Stimulated activated CD4-positive, alpha-beta T cell treated with anti-CD3 and anti-CD28 coated beads, Interleukin-2, amount 100 ng/mL, for 24 hours (primary cell): ENCODE measurements at places on chromosomes 11 and 22.

DNA sequence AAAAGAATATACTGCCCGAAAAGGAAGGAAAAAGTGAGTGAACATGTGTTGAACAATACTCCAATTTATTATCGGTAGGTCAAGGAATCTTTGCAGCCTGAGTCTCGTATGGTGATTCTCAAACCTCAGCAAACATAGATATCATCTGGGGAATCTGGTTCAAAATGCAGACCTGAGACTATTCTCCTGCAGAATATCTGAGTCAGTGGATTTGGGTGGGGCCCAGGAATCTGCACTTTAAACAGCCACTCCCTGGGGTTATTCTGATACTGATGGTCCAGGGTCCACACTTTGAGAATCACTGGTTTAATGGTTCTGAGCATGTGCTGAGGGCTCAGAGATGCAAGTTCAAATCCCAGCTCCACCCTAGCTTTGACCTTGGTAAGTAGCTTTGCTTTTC is 53.6 kb upstream of the GRK3 start:
- no peak for DNase-seq

- no peak for DNase-seq
Measured at GRCh38 chr11:86595451-86595850, 77.0 kb downstream of the ME3 start.

- no peak for DNase-seq
Measured at GRCh38 chr11:65538915-65539743, 14.2 kb downstream of the SCYL1 start.

DNA sequence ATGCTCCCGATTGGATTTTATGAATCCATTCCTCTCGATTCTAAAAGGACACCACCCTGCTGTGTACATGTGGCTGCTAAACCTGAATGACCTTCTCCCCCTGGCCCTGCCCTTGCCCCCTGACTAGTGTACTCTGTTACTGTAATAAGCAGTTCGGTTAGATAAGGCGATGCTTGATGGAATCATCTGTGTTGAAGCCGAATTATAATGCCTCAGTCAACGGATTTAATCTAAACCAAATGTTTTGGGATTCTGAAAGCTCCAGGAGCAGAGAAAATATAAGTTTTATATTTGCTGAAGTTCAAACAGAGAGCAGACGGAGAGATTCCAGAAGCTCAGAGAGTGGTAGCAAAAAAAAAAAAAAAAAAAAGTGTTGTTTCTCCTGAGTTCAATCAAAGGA is 275.4 kb upstream of the MPPED2 start:
- no peak for DNase-seq

DNA sequence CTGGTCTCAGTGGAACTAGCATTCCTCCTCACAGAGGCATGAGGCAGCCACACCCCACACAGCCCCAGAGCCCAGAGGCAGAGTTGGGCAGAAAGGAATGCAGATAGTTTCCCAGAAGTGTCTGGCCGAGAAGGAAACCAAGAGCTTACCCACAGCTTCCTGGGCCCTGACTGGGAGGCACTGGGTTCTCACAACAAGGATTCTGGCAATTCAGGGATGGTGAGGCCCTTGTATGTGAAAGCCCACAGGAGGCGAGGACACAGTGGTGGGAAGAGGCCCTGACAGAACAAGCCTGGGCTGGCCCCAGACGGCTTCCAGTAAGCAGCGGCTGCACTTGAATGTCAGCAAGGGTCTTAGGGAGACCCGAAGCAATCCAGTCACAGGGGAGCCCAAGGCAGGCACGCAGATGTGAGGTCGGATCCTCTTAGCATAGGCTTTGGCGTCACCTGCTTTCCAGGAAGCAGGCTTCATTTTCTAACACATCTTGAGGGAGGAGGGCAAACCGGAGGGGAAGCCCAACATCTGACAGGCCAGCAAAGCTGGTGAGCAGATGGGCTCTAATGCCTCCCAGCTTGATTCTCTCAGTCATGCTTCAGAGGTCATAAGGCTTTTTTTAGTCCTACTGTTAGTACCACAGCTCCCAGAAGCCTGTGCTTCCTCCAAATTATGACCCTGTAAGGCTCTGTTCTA is 78.3 kb upstream of the AKIP1 start:
- no peak for DNase-seq

GRCh38 chr22:47599753-47600152 is 837.3 kb downstream of the TBC1D22A start:
- no peak for DNase-seq

DNA sequence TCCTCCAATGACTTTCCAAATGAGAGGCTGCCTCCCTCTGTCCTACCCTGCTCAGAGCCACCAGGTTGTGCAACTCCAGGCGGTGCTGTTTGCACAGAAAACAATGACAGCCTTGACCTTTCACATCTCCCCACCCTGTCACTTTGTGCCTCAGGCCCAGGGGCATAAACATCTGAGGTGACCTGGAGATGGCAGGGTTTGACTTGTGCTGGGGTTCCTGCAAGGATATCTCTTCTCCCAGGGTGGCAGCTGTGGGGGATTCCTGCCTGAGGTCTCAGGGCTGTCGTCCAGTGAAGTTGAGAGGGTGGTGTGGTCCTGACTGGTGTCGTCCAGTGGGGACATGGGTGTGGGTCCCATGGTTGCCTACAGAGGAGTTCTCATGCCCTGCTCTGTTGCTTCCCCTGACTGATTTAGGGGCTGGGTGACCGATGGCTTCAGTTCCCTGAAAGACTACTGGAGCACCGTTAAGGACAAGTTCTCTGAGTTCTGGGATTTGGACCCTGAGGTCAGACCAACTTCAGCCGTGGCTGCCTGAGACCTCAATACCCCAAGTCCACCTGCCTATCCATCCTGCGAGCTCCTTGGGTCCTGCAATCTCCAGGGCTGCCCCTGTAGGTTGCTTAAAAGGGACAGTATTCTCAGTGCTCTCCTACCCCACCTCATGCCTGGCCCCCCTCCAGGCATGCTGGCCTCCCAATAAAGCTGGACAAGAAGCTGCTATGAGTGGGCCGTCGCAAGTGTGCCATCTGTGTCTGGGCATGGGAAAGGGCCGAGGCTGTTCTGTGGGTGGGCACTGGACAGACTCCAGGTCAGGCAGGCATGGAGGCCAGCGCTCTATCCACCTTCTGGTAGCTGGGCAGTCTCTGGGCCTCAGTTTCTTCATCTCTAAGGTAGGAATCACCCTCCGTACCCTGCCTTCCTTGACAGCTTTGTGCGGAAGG is 2.9 kb downstream of the APOC3 start:
- DNase-seq: no peak

DNA sequence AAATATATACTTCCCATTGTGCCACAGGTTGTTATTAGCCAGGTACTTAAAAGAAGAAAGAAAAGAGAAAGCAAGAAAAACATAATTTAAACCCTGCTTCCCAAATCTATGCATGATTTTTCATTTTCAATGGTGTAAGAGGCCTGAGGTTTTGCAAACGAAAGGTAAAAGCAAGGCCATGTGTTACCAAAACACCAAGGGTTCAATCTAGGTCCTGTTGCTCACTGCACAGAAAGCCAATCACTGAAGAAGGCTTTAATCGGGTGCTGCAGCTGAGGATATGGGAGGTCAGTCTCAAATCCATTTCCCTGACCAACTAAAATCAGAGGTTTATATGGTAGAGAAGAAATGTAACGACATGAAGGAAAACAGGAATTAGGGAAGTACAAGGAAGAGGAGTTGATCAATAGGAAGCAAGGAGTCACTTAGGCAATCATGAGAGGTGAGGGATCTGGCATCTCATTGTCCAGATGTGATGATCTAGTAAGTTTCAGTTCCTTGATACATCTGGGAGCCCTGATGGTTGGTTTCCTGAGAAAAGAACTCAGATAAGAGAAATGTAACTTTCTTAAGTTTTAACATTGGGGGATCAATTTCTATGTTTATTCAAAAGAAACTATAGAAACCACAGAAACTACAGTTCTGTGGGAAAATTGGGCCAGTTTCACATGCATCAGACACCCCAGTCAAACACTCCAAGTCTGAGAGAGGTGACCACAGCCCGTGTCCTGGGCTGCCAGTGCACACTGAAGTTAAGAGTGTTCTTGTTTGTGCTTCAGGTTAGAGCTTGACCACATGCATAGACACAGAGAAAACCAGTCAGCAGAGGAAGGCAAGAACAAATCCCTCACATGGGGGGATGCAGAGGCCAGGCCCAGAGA is 18.1 kb upstream of the DKK3 start:
- DNase-seq: no peak

DNA sequence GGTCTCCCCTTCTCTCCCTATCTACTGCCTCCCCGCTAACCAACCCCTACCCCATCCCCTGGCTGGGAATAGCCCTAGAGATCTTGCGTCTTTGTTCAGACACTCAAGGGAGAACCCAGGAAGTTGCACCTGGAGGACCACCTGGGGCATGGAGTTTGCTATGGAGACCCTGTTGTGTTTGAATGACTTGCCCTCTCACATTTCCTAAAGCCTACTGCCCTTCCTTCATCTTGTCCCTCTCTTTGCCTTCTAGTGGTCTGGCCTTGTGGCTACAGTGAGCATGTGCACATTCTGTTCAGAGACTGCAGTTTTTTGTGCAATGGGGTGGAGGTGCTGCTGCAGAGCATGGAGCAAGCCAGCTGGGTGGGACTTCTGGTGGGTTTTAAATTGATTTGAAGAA is 42.5 kb downstream of the ZNRF3 start:
- DNase-seq: no peak

DNA sequence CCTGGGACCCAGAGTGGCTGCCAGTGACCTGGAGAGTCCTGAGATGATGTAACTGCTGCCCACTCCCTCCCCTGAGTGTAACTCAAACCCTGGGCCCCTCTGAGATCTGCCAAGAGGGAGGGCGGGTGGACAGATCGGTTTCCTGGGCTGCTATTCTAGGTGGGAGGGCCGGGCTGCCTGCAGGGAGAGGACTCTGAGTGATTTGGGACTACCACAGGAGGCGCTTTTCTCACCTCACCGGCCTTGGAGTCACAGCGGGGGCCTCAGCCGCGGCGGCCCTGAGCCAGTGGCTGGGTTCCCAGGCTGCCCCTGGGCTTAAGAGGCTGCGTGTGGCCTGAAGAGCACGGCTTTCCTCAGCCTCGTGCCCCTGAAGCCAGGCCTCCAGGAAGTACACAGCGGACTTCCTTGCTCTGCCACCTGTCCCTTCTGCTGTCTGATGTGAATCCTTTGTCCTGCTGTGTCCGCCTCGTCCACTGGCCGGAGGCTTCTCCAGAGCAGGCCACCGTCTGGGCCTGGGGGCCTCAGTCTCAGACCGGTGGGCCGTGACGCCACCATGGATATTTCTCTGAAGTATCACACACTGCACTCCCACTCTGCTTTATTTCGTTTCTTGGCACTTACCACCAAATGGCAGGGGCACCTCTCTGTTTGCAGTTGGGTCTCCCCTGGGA is 11.5 kb downstream of the RELT start:
- no peak for DNase-seq

- DNase-seq: no peak
Measured at GRCh38 chr11:131430473-131431208, 60.2 kb downstream of the NTM start.

DNA sequence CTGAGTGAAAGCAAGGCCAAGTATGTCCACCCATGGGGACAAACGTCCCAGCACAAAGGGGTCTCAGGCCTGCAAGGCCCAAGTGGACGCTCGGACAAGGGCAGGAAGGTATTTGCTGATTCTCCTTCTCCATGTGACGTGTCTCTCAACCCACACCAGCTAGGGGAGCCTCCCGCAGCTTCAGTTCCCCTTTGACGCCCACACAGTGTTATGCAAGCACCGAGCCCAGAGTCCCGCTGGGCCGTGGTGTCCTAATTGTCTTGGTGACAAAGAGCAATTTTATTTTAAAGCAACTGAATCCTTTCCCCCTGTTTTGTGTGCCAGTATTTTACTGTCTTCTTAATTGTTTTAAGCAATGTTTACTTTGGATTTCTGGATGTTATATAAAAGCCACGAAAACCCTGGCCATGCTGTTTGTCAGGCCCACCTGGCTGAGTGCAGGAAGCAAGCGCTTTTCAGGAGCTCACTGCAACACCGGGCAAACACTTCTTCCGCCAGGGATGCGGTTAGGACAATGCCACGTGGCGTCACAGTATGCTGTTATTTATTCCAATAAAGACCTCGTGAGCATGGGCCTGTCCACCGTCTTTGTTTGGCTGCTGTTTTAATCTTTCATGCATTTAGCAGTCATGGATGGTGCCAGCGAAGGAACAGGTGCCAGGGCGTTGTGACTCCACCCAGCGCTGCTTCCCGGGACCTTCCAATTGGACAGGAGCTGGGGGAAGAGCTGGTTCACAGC is 8.2 kb upstream of the PARVG start:
- no peak for DNase-seq

DNA sequence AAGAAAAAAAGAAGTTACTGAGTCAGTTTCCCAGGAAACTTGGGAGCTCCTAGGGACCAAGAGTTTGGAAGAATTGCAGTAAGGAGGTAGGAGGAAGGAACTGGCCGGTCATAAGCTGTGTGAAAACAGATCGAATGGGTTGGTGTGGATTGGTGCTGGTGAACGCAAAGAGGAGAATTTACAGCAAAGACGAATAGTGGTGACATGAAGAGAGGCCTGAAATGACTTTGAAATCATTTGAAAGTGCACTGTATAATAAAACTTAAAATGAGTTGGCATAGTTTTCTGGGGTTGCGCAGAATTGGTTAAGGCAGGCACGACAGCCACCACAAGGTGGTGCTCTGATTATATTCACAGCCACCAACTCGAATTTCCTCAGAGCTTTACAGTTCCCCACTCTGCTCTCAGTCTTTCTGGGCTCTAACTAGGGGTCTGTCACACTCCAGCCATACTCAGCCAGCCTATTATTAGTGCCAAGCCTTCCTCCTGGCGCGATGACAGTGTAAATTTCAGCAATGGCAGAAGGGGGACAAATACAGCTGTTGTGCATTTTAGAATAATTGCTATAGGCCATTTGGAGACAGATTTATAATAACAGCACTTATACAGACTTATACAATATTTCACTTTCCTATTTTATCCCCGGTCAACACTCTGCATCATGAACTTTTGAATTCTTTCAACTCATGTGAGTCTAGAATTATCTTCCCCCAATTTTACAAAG is 8.3 kb upstream of the HTR3B start:
- peak; percentile 37 for DNase-seq

- DNase-seq: no peak
Measured at GRCh38 chr11:86360775-86361395, 13.8 kb upstream of the CCDC81 start.

DNA sequence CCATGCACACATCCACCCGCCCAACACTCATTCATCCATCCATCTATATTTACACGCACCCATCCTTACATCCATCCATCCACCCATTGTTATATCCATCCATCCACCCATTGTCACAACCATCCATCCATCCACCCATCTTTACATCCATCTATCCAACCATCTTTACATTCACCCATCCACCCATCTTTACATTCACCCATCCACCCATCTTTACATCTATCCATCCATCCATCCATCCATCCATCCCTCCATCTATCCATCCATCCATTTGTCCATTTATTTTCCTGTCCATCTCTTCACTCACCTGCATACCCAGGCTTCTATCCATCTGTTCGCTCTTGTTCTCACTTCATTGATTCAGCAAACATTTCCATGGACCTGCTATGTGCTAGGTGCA is 49.8 kb downstream of the SGSM1 start:
- DNase-seq: no peak
